BJ (cell line): ENCODE measurements at places on chromosomes 2 and 18.

- DNase-seq, result no peak
Observed at GRCh38 chr2:240443891-240444301, 8.4 kb downstream of the GPC1 start.

DNA sequence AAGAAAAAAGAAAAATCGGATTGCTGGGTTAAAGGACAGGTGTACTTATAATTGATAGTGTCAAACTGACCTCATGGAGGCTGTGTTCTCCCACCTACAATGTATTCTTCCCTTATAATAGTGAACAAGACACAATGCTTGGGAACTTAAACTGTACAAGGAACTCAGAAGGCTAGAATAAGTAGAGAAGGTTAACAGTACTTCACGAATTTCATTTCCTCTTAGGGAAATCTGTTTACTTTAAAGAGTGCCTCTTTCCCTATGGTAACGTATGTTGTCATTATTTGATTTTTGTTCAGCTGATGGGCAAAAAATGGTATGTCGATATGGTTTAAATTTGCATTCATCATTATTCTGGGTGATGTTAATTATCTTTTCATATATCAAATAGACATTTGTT, 9.2 kb upstream of the HK2 start:
- DNase-seq, result no peak

DNA sequence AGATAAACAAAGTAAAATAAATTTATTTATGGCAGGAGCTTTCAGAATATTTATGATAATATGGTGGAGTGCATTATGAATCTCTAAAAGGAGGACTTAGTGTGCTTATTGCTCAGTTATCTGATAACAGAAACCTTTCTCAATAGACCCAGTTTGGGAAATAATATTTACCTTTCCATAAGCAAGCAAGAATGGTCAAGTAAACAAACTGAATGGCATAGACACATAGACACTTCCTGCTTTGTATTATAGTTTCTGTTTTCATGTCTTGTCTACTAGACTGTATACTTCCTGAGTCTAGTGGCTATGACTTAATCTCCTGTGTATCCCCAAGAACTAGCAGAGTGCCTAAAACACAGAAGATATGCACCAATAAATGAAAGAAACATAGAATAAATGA, 87.8 kb downstream of the UPP2 start:
- no peak for DNase-seq

DNA sequence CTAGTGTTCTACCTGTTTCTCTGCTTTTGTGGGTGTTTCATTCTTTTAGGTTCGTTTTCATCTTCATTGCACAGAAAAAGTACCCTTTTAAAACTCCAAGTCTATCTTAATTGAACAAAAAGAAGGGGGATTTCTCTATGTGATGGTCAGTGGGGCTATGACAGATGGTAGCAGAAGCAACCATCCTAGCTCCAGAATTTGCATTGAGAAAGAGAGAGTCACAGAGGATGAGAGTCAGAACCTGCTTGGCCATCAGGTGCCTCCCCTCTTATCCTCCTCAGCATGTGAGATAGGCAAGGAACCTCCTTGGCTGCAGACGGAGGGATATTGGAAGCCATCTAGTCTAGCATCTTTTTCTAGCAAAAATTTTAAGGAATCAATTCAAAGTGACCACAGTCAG, 398.0 kb upstream of the DCC start:
- no peak for DNase-seq

- DNase-seq, result no peak
Observed at GRCh38 chr18:68456985-68457384, 257.9 kb downstream of the TMX3 start.

- no peak for DNase-seq
Observed at GRCh38 chr2:75870133-75870532, 159.4 kb upstream of the GCFC2 start.
